Activated CD4-positive, alpha-beta T cell treated with anti-CD3 and anti-CD28 coated beads, Interleukin-2, amount 10 ng/mL, durations not matched to agents 24 days and 14 days (primary cell): ENCODE measurements at places on chromosomes 11 and 22. TPM values are rescaled to one million over a fixed set of nuclear protein-coding genes. Genes with fewer than 3 reads are reported as not detected.
A peak's percentile ranks its signal among the peaks of the same experiment; 100 is the strongest.

DNA sequence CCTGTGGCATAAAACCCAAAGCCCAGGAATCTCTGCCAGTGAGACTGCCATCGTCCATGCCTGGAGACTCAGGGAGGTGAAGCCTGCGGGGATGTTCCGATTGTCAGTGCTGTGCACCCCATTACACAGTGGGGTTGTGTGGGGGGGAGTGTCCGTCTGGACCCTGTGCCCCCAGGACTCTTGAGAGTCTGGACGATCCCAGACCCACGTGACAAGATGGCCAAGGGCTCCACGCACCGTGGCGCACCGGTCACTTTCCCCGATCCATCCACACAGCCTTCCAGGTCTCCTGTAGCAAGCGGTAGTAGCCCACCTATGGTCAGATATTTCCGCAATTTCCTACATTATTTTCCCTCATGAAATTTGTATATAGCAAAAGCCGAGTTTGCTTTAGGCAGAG lies 20.9 kb upstream of the NRGN start:
- no peak for DNase-seq

DNA sequence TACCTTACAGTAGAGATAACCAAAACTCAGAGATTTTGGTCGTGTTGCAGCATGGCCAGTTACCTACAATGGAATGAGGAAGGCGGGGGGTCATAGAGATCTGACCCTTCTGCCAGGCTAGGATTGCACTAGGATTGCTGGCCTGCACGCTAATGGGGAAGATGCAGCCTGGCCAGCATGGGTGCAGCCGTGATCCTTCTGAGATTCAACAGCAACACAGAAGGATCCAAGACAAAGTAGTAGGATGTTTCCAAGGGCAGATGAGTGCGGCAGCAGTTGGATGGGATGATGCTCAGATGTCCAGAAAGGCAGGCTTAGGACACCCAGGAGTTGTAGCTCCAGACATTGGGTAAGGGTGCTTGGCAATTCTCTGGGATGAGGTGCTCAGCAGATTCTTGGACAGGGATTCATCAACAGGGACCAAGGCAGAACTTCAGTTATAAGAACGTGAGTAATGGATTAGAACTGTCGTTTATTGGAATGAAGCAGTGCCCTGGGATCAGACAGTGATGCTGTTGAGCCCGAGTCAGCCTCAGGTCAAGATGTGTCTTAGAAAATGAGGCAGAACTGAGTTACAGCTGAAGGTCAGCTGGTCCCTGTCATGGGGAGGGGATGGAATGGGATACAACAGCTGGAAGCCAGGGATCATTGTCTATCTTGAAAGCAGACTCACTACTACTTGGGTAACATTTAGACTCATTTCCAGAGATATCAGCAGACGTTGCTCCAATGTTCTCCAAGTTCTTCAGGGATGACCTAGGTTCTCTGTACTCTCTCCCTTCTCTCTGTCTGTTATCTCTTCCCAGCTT lies 71.0 kb downstream of the PARVA start:
- no peak for DNase-seq

- DNase-seq = no peak
Measured at GRCh38 chr22:31861226-31861840, 83.0 kb upstream of the YWHAH start.

- no peak for DNase-seq
Measured at GRCh38 chr11:12556788-12557384, 117.3 kb upstream of the TEAD1 start.

GRCh38 chr11:22677153-22677903 lies 10.9 kb downstream of the GAS2 start:
- DNase-seq = no peak

DNA sequence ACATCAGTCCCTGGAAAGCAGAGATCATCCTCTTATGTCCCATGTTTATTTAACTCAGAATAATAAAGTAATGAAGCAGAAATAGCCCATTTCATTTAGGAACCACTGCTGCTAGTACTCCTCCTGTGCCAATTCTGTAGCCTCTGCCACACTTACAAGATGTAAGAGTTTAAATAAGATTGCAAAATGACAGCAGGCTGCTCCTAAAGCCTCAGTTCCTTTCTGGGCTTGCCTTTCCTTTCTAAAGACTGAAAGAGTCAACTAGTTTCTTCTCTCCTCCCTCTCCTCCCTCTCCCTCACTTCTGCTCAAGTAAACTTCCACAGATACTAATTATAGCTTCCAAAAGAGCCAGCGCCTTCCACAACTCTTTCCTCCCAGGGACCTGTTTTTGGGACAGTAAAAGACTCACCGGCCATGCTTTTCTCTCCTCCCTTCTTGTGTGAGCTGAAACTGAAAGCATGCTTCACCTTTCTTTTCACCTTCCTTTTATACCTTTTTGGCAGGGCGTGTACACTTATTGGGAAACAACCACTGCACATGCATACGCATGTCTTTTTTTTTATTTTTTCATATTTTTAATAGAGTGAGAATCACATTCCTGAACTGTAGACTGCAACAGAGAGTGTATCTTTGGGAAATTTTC lies 26.1 kb upstream of the CARD16 start:
- peak; percentile 62 for DNase-seq

GRCh38 chr11:65066805-65067291 lies 8.5 kb upstream of the NAALADL1 start:
- no peak for DNase-seq

DNA sequence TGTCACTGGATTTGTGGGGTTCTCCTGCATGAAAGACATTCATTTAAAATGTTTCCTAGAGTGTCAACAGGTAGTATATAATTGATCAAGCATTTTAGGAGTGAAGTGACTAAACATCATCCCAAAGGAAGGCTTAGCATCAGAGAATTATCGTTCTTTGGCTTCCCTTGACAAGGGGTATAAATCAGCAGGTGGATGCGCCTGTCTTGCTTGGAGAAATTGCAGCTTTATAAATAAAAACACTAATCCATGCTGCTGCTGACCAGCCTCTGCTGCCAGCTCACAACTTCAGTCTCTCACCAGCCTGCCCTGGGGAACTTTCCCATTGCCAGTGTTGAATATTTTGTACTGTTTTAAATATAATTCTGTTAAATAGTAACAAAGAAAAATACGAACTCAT lies 1184.7 kb upstream of the TENM4 start:
- DNase-seq = no peak

GRCh38 chr11:99015634-99016454 lies 4.9 kb upstream of the CNTN5 start:
- peak; percentile 64 for DNase-seq

- no peak for DNase-seq
Measured at GRCh38 chr11:121059605-121060004, 35.7 kb downstream of the TBCEL start.

DNA sequence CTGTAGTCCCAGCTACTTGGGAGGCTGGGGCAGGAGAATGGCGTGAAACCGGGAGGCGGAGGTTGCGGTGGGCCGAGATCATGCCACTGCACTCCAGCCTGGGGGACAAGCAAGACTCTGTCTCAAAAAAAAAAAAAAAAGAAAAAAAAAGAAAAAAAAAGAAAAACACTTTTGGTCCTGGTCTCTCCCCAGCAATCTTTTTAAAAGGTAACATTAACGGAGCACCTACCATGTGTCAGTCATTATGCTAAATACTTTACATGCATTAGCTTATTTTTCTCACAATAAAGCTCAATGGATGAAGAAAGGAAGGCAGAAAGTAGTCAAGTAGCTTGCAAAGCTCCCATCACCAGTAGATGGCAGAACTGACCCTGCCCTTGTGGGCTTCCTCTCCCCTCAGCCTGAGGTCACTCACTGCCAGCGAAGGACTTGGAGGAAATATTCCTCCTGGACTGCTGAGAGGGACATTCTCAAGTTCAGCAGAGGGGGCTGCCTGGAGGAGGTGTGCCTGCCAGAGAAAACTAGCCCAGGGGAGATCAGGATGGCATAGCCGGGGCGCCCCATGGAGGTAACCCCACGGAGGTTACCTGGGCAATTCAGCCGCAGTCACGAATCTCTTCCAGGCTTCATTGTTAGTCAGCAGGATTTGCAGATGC lies 15.5 kb downstream of the APOL3 start:
- peak; percentile 76 for DNase-seq

DNA sequence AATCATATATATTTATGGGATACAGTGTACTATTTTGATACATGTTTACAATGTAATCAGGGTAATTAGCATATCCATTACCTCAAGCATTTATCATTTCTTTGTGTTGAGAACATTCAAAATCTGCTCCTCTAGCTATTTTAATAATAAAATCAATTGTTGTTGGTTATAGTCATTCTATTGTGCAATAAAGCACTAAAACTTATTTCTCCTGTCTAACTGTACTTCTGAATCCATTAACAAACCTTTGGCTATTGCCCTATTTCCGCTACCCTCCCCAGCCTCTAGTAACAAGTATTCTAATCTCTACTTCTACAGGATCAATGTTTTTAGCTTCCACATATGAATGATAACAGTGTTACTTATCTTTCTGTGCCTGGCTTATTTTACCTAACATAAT lies 15.3 kb upstream of the USP2 start:
- DNase-seq = no peak

Gene KCNJ5
- not detected in 2 replicates for total RNA-seq

Gene TH
- total RNA-seq = not detected in 2 replicates

Gene POU2AF2
- total RNA-seq = 0.44 TPM in 1 of 2 replicates, not detected in the other

Gene WNT7B
- total RNA-seq = not detected in 2 replicates

Gene DRICH1
- total RNA-seq = 0.24 and 0.61 TPM in 2 replicates
